CD4-positive, alpha-beta T cell treated with Interleukin-15 for 4 hours (primary cell): ENCODE measurements at places on chromosomes 7 and 10.
A peak's percentile ranks its signal among the peaks of the same experiment; 100 is the strongest.

GRCh38 chr7:148535217-148535616, 55.3 kb upstream of the C7orf33 start:
- DNase-seq: no peak

- no peak for DNase-seq
Observed at GRCh38 chr10:123655751-123656150, 10.4 kb upstream of the GPR26 start.

DNA sequence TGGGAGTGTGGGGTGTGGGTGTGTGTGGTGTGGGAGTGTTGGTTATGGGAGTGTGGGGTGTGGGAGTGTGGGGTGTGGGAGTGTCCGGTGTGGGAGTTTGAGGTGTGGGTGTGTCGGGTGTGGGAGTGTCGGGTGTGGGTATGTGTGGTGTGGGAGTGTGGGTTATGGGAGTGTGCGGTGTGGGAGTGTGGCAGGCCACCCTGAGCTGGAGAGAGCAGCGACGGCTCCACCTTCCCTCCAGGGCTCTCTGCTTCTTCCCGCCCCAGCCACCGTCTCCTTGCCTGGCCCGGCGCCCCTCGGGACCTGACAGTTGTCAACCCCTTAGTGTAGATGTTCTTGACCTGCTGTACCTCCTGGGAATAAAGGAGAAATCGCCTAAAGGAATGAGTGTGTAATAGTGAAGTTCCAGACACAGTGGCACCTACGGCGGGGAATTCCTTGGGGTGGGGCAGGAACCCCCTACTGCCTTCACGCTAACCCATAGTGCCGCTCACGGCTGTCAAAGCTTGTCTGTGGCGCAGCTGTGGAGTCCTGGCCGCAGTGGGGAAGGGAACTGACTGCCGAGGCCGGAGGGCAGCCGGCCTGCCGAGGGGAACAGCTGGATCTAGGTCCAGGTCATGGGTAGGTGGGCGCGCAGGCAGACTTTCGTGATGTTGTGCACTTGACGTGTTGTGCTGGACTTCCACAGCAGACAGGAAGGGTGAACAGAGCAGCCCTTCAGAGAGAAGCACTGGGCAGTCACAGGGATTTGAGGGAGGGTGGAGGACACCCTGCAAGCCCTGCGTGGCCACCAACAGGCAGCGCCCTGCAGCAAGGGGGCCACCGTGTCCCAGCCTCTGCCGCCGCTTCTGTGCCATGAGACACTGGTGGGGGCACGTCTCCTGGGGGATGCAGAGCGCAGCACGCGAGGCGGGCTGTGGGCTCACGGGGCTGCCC, 49.0 kb upstream of the EN2 start:
- no peak for DNase-seq

- no peak for DNase-seq
Observed at GRCh38 chr10:49312246-49312869, 13.4 kb downstream of the C10orf71 start.

DNA sequence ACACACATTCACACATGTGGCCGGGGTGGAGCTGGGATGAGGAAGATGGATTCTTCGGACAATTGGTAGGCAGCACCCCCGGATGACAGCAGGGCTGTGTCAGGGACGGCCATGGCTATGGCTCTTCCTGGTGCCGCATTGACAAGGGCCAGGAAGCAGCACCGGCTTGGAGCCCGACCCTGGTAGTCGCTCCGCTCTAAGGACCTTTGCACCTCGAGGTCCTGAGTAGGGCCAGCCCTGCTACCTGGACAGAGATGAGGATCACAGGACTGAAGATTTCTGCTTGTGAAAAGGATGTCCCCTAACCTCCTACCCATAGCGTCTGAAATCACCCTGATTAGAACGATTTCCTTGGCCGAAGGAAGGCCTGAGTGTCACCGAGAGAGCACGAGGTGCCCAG, 134.1 kb downstream of the ADARB2 start:
- DNase-seq: no peak

DNA sequence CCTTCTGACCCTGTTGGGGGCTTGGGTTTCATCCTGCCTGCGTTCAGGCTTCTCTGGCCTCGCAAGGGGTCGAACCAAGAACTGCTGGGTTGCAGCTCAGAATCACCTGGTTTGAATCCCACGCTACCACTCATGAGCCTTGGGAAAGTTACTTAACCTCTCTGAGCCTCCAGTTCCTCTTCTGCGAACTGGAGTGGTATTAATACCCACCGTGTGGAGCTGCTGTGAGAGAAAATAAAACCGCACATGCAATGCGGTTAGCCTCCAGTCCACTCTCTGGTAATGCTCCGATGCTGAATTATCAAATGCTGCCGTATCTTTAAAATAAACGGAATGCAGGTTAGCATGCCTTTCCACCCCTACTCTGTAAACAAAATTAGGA, 171.9 kb downstream of the ARHGAP12 start:
- DNase-seq: no peak

DNA sequence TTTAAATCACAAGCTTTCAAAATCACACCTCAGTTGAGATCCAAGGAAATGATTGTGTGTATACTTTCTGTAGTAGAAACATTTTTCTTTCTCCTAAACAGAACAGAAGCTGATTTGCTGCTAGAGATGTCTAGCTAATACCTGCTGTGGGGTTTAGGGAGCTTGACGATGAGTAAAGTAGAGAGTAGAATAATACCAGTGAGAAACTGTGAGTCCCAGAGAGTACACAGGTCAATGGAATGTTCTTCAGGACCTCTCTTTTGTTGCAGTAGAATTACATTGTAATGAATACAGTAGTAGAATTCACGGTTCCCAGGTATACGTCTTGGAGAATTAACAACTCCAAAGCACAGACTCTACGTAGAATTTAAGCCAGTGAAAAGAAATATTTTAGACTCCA, 18.0 kb downstream of the TRUB1 start:
- DNase-seq: no peak

GRCh38 chr7:155734445-155734809, 77.8 kb downstream of the SHH start:
- DNase-seq: no peak

GRCh38 chr7:48255046-48255445, 83.8 kb downstream of the ABCA13 start:
- no peak for DNase-seq

DNA sequence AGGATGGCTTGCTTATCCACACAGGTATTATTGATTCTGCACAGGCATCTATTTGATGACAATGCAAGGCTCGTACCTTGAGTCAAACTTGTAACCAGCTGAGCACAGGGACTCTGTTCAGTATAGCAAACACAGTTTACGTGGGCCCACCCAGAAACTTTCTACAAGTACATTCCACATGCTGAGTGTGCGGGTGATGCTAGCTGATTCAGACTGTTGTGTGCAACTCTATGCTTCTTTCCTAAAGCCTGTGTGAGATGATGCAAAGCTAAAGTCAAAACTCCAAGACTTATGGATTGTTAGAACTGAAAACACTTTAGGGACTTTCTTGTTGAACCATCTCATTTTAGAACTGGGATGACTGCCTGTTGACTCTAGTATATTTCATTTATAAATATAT, 21.5 kb upstream of the CALD1 start:
- DNase-seq: no peak

- DNase-seq: no peak
Observed at GRCh38 chr10:96614515-96614914, 27.7 kb upstream of the TM9SF3 start.

GRCh38 chr7:81957517-81957916, 187.7 kb upstream of the HGF start:
- DNase-seq: no peak

- DNase-seq: no peak
Observed at GRCh38 chr10:86401588-86402282, 35.1 kb upstream of the GRID1 start.

GRCh38 chr10:6034371-6034770, 27.8 kb downstream of the IL2RA start:
- DNase-seq: no peak

DNA sequence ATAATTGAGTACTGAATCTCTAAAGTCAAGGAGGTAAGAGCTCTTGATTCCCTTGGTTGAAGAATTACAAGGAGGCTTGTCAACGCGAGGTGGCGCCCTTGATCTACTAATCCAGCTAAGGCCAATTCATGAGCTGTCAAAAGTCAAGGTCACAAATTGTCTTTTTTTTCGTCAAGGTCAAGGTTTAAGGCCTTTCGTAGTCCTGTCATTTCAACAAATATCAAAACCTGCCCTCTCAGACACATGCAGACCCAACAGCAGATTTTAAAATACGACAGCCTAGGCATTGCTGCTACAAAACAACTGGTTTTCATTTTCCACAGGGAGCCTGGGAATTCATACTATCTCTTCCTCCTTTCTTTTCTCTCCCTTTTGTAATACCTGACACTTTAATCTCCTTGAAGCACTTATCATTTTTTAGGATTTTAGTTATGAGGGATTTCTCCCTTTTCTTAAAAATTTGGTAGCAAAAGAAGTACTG, 3.6 kb downstream of the HOXA13 start:
- DNase-seq: peak; percentile 82

- DNase-seq: no peak
Observed at GRCh38 chr7:43135129-43135528, 22.7 kb downstream of the HECW1 start.

- DNase-seq: no peak
Observed at GRCh38 chr10:36771725-36772124, 353.7 kb upstream of the ANKRD30A start.

GRCh38 chr10:86199041-86199440, 167.6 kb downstream of the GRID1 start:
- no peak for DNase-seq

DNA sequence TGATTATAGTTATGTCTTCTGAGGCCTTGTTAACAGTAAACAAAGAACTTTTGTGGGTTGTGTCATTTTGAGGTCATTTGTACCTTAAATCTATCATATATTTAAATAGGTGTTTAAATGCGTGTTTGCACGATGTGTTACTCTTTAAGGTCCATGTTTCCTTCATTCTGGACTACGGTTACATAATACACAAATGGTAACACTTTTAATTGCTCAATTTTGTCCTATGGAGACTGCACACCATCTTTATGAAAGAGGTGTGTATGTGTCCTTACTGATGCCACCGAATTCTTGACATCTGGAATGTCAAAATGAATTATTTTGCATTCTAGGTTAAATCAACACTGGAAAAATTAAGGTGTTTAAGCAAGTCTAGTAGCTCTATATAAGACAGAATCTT, 1.7 kb downstream of the PALS2 start:
- no peak for DNase-seq

GRCh38 chr7:16615228-16615627, 30.3 kb downstream of the ANKMY2 start:
- DNase-seq: no peak

- DNase-seq: no peak
Observed at GRCh38 chr7:76089865-76090475, 42.1 kb downstream of the MDH2 start.

DNA sequence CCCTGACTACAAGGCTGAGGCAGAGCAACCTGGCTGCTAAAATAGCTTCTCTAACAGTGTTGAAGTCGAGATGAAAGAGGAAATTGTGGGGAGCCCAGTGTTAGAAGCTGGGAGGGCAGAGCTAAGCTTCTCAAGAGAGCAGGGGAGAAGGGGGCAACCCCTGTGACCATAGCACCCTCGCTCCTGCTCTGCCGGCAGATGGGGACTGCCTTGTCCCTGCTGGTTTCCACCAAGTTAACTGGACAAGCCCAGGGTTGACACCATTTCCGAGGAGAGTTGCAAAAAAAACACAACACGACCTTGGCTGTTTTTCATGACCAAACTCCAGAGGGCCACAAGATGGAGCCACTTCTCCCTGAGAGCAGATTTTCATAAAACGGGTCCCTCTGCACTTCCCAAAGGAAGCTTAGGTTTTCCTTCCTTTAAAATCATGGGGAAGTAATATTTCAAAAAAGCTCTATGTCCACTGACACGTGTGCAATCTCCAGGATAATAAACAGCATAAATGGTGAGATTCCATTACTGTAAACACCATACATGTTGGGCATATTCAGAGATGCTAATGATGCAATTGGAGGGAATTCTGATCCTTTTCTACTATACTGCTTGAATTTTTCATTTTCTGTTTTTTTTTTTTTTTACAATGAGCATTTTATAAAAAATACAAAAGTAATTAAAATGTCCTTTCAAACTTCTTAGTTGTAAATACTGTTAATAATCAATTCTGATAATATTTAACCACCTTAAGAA, 140.4 kb downstream of the PIP4K2A start:
- DNase-seq: peak; percentile 50

GRCh38 chr7:35003679-35004303, 33.5 kb downstream of the DPY19L1 start:
- DNase-seq: no peak

- no peak for DNase-seq
Observed at GRCh38 chr7:49563693-49564378, 209.6 kb upstream of the VWC2 start.

DNA sequence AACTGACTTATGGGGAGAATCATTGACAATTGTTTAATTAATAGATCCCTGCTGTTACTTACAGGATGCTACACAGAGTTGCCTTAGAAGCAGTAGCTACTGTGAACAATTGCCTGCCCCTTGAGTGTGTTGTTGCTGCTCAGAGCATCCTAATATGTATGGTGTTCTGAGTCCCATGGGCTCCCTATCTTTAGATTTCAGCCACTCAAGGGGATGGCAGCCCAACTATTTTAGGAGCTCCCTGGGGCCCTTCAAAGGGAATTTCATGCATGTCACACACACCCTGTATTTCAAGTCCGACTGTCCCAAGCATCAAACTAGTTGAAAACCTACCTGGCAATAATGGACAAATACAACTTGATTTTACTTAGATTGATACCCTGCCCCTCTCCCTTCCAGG, 111.2 kb downstream of the NOC3L start:
- no peak for DNase-seq

DNA sequence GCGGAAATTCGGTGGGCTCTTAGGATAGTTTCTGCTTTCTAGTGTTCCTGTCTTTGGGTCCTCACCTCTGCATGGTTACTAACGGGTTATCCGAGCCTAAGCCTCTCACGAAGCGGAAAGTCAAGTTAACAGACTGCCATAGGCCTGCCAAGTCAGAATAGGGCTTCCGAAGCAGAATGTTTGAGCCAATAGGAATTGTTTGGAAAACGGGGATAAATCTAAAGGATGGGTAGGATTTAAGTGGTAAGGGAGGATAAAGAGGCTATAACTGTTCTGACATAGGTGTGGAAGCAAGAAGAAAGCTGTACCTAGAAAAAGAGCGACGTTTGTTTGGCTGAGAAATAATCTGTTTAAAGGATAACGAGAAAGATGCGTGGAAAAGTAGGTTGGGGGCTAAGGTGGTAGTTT, 851 bp downstream of the TMEM254 start:
- no peak for DNase-seq
